ENCODE measurements at places on chromosomes 7 and 10.

DNA sequence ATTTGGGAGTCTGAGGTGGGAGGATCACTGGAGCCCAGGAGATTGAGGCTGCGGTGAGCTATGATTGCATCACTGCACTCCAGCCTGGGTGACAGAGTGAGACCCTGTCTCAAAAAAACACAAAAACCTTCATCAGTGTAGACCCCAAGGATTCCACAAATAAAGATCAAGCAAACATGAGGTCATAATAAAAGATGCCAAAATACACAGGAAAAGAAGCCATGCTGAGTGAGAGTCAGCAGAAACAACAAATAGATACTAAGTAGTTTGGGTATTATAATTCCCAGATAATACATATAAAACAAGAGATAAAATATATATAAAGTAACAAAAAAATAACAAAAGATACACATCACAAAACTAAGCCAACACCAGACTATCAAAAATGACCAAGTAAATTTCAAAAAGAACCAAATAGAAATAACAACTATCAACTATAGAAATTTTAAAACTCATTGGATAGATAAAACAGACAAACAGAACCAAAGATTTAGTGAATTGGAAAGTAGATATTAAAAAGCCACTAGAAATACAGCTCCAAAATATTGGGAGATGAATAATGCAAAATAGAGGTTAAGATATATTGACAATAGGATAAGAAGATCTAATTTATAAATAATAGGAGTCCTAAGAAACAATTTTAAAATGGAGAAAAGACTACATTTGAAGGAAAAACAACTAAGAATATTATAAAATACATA lies 48.9 kb upstream of the FHIP2A start:
- no peak for DNase-seq

GRCh38 chr7:104416866-104417393 lies 88.5 kb downstream of the LHFPL3 start:
- no peak for DNase-seq

DNA sequence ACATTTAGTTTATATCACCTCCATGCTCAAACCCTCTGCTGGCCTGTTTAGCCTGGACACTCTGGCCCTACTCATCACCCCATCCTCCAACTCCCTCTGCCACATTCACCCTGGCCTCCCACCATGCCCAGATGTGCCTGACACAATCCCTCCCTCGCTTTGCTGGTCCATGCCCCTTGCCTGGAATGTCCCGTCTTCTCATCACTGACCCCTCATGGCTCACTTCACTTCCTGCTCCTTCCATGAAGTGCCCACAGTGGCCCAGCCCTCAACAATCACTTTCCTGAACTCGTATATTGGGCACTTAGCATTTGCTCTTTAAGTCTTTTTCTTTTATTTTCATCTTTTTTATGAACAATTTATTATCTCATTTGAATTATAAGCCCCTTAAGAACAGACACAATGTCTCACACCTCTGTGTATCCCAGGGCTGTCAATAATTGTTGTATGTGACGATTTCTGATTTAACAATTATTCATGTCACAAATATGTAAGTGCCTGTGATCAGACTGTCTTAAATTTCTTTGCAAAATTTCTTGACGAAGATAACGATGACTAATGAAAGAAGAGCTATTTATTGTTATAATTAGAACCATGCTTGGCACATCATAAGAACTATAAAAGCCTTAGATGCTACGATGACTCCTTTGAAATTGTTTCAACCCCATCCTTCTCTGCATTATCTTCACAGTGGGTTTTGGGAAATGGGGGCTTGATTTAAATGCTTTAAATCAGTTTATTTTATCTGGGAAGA lies 209.9 kb upstream of the YAE1 start:
- no peak for DNase-seq

DNA sequence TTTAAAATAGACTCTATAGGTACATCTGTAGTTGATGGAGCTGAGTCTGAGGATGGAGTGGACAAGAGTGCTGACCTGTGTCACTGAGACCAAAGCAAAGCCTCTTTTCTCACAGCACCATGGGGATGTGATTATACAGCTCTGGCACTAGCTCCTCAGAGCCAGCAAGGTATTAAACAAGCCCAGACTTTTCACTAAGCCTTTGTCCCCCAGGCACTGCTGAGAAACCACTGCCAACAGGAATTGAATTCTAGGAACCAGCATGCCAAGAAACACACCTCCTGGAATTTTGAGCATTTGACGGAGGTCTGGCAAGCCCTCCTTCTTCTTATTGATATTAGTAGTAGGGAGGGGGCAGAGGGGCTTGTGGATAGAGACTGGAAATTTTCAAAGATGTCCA lies 147.0 kb downstream of the C1GALT1 start:
- DNase-seq, result no peak

GRCh38 chr10:44946205-44946604 lies 13.4 kb upstream of the RASSF4 start:
- DNase-seq, result no peak

- DNase-seq, result no peak
These were observed 12.6 kb upstream of the GSDME start for GRCh38 chr7:24769851-24770250.

- no peak for DNase-seq
These were observed 126.7 kb upstream of the C1QL3 start for GRCh38 chr10:16648366-16648765.

- no peak for DNase-seq
These were observed 164.7 kb downstream of the SEMA3D start for GRCh38 chr7:85022064-85022697.

DNA sequence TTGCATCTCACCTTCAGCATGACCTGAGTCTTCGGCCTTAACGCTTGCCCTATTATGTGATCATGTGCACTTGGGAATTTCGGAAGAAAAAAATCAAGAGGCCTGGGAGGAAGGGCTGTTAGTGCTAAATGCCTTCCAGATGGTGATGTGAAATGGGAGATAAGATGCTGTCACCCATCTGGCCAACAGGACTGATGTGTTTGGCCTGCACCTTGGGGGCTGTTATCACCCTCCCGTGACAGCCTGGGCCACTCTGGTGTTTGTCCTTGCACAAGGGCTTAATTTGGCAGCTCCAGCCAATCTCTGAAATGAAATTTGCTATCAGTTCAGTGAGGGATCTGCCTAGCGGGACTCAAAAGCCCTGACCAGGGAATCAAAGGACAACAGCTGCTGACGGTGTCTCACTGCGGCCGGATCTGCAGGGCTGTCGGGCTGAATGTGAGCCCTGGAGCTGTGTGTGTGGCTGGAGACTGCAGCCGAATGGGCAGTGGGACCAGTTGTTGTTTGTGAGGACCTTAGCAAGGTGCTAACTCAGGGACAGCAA lies 131.4 kb upstream of the BTBD16 start:
- no peak for DNase-seq

DNA sequence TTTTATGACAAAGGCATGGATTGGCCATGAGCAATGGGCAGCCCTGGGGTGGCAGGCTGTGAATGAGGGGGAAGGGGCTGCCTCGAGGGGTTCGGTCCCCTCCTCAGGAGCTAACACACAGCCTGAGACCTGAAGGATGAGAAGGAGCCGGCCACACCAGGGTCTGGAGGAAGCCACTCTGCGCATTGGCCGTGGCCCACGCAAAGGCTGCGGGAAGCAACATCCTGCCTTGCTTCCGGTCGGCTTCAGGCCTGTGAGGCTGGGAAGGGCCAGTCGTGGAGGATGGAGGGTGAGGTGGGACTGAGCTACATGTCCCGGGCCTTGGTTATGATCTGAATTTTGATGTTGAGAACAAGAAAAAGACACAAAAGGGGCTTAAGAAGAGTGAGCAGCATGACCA lies 49.4 kb downstream of the RGS10 start:
- no peak for DNase-seq

GRCh38 chr7:90919816-90920215 lies 323.7 kb downstream of the CDK14 start:
- DNase-seq, result no peak

- DNase-seq, result peak; percentile 22
These were observed 674 bp upstream of the OSBPL3 start for GRCh38 chr7:24980534-24981170.

DNA sequence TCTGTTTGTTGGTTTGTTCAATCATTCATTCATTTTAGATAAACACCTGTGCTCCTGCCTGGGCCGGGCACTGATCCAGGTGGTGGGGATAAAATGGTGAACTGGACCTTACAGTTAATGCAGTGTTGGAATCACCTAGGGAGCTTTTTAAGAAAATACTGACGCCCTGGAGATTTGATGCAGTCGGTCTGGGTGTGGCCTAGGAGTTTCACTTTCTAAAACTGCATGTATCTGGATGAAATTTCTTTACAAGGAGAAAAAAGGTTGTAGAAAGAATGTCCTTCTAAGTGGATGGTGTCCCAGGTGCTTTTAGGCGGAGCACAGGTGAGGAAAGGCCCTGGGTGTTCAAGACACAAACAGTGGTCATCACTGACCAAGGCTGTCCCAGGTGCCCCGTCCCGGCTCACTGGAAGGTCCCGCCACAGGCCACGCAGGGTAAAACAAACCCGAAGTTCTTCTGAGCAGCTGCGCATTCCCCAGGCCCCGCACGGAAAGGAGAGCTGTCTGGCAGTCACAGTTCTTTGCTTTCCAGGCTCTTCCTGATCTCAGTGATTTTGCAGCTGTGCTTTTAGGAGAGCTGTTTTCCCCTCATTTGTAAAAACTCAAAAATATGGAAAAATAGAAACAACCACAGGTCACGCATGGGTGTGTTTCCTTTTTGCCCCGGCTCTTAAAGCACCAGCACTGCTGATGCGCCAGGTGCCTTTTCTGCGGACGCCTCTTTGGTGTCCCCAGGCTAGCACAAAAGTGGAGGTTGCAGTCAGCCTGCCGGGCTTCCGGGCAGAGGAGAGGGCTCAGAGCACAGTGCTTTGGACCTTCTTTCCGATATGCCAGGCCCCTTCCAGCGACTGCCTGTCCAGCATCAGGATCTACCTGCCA lies 161.9 kb downstream of the GRK5 start:
- no peak for DNase-seq

GRCh38 chr10:3099291-3100092 lies 32.1 kb downstream of the PFKP start:
- no peak for DNase-seq

DNA sequence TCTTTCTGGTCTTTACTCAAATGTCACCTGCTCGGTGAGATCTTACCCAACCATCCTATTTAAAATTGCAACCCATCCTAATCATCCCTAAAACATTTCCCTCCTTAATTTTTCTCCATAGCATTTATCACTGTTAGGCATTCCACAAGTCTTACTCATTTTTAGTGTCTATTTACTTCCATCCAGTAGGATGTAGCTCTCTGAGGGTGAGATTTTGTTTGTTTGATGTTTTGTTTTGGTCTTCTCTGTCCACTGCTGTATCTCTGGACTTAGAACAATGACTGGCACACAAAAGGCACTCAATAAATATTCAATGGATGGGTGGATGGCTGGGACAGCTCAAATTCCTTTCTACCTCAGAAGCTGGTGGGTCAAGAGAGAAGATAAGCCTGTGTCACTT lies 15.8 kb upstream of the DUSP5 start:
- no peak for DNase-seq

DNA sequence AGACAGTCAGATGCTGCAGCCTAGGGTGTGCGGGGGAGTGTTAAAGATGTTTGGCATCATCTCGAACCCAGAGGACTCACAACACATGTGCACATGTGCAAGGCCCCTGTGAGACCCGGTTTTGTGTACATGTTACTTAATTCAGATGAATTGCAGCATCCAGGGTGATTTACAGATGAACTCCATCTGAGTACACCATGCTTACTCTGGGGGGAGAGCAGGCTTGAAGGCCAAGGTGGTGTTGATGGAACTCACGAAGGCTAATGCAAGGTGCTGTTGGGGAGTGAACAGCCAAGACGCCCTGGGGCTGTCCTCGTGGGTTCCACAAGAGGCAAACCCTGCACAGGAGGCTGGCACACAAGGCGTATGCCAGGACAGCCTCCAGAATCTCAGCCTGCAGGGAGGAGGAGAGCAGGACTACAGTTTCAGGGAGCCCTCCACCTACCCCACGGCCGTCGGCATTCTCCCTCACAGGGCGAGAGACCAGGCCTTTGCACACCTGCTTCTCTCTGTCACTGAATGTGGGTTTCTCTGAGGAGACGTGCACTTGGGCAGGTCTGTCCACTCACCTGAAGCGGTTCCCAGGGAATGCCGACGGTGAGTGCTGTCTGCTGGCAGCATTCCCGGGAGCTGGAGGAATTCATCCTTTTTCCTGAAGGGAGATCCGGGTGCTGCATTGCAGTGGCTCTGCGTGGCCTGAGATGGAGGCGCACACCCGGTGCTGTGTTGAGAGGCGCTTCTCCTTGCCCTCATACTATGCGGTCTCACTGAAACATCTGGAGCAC lies 178.5 kb upstream of the RNF32 start:
- DNase-seq, result no peak

GRCh38 chr10:131079314-131079713 lies 232.2 kb downstream of the TCERG1L start:
- no peak for DNase-seq

DNA sequence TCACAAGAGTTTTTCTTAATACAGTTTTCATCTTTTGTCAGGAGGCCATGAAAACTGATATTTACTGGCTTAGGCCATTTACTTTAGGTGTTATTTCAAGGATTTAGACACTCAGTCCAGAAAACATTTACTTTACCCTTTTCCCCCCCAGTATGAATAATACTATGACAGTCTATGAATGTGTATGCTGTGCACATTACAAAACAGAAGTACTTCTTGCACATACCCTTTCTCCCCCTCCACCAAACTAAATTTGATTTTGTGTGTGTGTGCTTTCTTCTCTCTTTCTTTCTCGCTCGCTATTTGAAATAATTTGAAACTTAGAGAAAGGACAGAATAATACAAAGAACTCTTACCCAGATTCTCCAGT lies 41.3 kb downstream of the RBM33 start:
- no peak for DNase-seq

DNA sequence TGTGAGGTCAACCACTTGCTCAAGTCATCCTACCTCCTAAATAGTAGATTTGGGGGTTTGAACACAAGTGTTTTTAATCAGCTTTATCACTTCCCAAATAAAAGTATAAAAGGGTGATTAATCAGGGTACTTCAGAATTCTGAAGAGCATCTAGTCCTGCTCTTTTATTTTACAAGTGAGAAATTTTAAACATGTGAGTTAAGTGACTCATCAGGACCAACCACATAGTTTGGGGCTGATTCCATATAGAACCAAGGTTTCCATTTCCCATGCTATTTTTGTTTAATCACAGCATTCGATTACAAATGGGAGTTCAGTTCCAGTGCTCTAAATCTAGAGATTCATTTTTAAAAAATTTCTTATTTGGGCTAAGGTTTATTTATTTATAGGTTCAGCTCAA lies 113.4 kb downstream of the GPR158 start:
- DNase-seq, result no peak

GRCh38 chr10:124707144-124707467 lies 37.1 kb downstream of the FAM53B start:
- DNase-seq, result no peak

GRCh38 chr7:16904076-16904475 lies 22.3 kb upstream of the AGR3 start:
- DNase-seq, result no peak
